ENCODE measurements at places on chromosomes 3 and 15. TPM values are rescaled to one million over a fixed set of nuclear protein-coding genes. Genes with fewer than 3 reads are reported as not detected.

DNA sequence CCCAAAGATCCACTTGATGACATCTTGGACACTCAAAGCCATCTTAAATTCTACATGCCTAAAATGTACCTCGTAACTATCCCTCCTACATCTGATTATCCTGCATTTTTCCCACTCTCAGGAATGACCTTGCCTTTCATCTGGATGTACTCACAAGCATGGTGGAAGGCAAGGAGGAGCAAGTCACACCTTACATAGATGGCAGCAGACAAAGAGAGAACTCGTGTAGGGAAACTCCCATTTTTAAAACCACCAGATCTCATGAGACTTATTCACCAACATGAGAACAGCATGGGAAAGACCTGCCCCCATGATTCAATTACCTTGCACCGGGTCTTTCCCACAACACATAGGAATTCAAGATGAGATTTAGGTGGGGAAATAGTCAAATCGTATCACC lies 616.0 kb downstream of the MCTP2 start:
- no peak overlapping the region for H3K4me3 ChIP-seq
- DNase-seq: no peak
- no peaks in the 10 kb centered on the region for H3K36me3 ChIP-seq

SMCO1 gene
- not detected for total RNA-seq

- H3K4me1 ChIP-seq: no peaks in the 10 kb centered on the region
- H3K27ac ChIP-seq: no peak overlapping the region
- no peaks in the 10 kb centered on the region for H3K36me3 ChIP-seq
- no peak overlapping the region for H3K4me3 ChIP-seq
- no peak for DNase-seq
- no peaks in the 10 kb centered on the region for H3K27me3 ChIP-seq
Observed at GRCh38 chr3:97347780-97348179, 416.8 kb upstream of the ARL6 start.

- no peaks in the 10 kb centered on the region for H3K36me3 ChIP-seq
Observed at GRCh38 chr15:53834214-53834613, 74.8 kb upstream of the WDR72 start.

- H3K4me3 ChIP-seq: no peak overlapping the region
- no peak overlapping the region for H3K27ac ChIP-seq
- no peaks in the 10 kb centered on the region for H3K36me3 ChIP-seq
- no peaks in the 10 kb centered on the region for H3K27me3 ChIP-seq
Observed at GRCh38 chr15:98684995-98685525, 36.7 kb downstream of the IGF1R start.

DNA sequence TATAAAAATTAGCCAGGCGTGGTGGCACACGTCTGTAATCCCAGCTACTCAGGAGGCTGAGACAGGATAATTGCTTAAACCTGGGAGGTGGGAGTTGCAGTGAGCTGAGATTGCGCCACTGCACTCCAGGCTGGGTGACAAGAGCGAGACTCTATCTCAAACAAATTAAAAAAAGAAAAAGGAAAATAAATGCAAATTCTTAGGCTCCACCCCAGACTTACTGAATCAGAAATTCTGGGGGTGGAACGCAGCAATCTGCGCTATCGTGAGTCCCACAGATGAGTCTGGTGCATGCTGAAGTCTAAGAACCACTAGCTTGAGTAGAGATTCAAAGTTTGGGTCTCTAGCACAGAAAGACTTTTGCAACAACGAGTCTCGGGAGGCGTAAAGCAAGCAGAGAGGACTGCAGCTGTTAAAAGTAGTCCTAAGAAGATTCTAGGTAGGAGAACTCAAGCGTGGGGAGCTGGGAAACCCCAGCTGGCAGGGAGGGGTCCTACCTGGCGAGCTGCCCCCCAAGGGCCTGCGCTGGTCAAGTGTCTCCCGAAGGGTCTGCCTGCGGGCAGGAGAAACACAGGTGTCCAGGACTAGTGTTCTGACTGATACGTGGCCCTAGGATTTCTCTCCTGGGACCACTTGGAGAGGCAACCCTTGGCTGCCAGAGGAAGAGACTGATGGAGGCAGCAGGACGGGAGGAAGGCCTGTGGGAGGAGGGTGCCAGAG lies 21.9 kb downstream of the CEP19 start:
- no peaks in the 10 kb centered on the region for H3K27me3 ChIP-seq
- no peak overlapping the region for H3K27ac ChIP-seq

- no peaks in the 10 kb centered on the region for H3K27me3 ChIP-seq
- no peaks in the 10 kb centered on the region for H3K36me3 ChIP-seq
- DNase-seq: no peak
Observed at GRCh38 chr3:101963902-101964362, 114.6 kb downstream of the NFKBIZ start.

CCDC13 gene
- 3.1 TPM for total RNA-seq

GRCh38 chr15:54227569-54227968 lies 249.3 kb downstream of the UNC13C start:
- no peak overlapping the region for H3K27ac ChIP-seq
- no peaks in the 10 kb centered on the region for H3K27me3 ChIP-seq
- H3K4me1 ChIP-seq: no peaks in the 10 kb centered on the region
- no peaks in the 10 kb centered on the region for H3K36me3 ChIP-seq

DNA sequence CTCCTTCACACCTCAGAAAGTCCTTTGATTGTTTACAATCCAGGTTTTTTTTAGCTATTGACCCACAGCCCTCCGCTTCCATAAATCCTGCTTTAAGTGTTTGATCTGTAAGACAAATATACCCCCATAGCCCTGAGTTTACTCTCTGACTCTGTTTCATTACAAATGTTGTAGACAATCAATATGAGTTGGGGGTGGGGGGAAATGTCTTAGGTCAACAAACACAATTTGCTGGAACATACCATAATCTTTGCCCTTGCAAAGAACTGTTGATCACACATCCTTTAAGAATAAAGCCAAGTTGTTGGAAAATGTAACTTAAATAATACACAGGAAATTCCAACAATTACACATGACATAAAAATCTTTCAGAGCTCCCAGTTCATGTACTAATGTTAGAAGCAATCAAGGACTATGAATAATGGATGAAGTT lies 301.8 kb upstream of the SEMA6D start:
- no peaks in the 10 kb centered on the region for H3K27me3 ChIP-seq
- H3K36me3 ChIP-seq: no peaks in the 10 kb centered on the region
- H3K4me3 ChIP-seq: no peak overlapping the region
- H3K4me1 ChIP-seq: peaks cover 14% of the 10 kb centered on the region

GRCh38 chr3:64111083-64111482 lies 87.8 kb upstream of the PSMD6 start:
- no peak for DNase-seq
- H3K27me3 ChIP-seq: no peaks in the 10 kb centered on the region
- no peak overlapping the region for H3K27ac ChIP-seq
- no peaks in the 10 kb centered on the region for H3K4me1 ChIP-seq
- no peaks in the 10 kb centered on the region for H3K36me3 ChIP-seq
